ENCODE measurements at places on chromosomes 13 and 19.

DNA sequence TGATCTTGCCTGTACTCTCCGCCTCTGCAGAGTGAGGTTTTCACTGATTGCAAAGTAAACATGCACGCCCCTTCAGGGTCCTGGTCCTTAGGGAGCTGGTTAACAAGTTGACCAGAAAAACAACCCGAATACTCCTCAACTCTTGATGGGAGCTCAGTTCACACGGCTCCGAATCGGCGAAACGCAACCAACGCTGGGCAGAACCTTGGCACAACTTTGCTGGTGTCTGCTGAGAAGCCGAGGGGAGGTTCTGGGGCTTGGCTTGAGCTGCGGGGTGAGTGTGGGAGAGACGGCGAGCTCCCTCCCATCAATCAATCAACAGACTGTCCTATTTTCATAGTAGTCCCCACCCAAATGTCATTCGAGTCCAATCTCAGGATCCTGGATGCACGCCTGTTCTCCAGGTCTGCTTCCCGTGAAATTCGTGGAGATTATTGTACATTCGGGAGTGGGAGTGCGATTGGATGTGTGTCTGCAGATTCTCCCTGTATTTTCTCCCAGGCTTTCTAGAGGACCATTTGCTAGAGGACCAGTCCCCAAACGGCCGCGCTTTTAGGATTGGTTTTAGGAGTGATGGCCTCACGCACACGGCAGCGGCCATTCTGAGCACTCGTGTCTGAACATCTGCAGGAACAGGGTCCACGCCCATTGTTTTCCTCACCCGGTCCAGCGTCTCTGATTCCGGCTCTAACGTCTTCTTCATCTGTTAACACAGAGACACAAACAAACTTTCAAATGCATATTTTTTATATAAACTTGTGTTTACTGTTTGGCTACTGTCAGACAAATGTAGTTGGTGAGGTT, 51.6 kb upstream of the F7 start:
- no peak for DNase-seq

- DNase-seq, result peak; percentile 70
These were observed at the start of gene SLC15A1 for GRCh38 chr13:98752467-98753290. Gene SLC15A1, minus strand, starts transcription at chr13:98752672. Its CDS starts 74 bp downstream, at chr13:98752598.

- no peak for DNase-seq
These were observed 177.4 kb upstream of the UBL3 start for GRCh38 chr13:30027569-30028455.

DNA sequence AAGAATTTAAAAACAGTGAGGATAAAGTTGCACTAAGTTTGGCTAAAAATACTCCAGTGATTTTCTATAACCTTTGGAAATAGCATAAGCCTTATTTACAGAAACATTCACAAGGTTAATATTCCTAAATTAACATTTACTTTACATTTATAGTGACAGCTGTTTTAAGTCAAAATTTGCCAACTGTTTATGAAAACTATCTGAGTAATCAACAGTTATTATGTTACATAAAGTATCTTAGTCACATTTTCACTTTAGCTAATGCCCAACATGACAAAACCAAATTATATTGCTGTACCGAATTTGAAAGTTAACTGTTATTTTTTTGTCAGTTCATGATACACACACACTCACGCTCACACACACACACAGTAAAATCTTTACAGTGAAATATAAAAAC, 1.2 kb downstream of the TNFRSF19 start:
- no peak for DNase-seq

DNA sequence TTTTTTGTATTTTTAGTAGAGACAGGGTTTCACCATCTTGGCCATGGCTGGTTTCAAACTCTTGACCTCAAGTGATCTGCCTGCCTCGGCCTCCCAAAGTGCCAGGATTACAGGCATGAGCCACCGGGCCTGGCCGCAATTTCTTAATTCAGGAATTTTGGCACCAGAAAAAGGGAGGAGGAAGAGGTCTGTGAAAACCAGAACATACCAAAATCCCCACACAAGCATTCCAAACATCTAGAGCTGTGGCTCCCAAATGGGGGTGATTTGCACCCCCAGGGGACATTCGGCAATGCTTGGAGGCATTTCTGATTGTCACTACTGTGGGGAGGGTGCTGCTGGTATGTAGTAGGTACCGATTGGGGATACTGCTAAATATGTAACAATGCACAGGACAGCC, 40.2 kb upstream of the ABCC4 start:
- no peak for DNase-seq

GRCh38 chr19:50368649-50369570, 3.5 kb upstream of the NAPSA start:
- DNase-seq, result peak; percentile 84

DNA sequence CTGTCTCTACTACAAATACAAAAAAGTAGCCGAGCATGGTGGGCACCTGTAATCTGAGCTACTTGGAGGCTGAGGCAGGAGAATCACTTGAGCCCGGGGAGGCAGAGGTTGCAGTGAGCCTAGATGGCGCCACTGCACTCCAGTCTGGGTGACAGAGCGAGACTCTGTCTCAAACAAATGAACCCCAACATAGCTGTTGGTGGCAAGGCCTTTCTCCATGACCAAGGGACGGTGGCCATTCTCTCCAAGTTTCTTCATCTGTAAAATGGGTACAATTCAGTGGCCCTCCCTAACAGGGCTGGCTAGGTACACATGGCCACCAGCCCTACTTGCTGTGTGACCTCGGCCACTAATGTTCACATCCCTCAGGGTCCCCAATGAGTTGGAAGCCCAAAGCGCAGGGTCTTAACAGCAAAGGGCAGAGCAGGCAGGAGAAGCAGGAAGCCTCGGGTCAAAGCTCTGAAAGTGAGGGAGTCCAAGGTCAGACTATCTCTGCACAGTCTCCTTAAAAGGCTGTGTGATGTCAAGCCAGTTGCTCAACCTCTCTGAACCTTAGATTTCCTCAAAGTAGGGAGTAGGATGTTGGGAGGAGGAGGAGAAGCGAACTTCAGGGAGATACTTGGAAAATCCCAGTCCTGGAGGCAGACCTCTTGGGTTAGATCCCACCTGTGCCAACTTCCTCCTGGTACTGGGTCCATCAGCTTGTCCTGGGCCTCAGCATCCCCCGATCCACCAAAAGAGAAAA, 2.7 kb downstream of the JUND start:
- DNase-seq, result no peak

DNA sequence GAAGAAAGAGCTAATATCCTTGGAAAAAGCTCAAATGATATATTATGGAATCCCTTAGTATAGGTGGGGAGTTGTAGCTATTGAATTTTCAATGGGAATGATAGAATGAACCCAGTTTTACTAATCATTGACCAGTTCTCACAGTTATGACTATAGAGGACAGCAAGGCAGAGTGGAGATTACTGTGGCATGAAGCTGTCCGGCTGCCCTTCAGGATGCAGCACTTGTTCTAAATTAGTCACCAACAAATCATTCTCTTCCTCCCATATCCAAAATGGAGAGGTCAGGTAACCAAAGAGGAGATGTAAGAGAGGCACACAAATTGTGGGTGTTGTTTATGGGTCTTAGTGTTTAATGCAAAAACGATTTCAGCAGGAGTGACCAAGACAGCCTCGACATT, 1490.0 kb upstream of the MIR17HG start:
- no peak for DNase-seq

- DNase-seq, result peak; percentile 49
These were observed 17.7 kb upstream of the SLC35E1 start for GRCh38 chr19:16589917-16590316.

DNA sequence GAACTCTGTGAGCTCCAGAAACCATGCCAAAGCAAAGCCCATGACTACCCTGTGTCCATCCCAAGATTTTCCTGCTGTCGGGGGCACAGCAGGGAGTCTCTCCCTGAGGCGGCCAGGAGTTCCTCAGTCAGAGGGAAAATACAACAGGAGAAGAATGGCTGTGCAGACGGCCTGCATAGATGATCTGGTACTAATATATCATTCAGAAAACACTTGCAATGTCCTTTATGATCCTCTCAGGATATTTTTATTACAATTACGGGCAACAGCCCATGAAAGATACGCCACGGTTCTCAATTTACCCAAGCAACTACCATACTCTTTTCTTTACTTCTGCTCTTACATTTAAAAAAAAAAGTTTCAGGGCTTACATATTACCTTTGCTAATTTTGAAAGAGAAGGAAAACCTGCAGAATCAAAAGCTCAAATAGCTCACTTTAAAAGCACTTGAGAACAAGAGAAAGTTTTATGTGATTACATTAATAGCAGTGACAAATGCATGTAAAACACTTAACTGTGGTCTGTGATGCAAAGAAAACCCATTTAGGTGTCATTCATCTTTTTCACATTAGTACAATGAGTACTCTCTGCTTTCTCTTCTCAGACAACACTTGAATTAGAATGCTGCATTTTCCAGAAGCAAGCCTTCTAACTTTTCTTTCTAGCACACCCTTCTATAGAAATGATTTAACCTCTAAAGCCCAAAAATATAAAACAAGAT, 460.8 kb downstream of the KLF5 start:
- no peak for DNase-seq

GRCh38 chr19:52138983-52139251, 821 bp downstream of the ZNF616 start:
- DNase-seq, result no peak

DNA sequence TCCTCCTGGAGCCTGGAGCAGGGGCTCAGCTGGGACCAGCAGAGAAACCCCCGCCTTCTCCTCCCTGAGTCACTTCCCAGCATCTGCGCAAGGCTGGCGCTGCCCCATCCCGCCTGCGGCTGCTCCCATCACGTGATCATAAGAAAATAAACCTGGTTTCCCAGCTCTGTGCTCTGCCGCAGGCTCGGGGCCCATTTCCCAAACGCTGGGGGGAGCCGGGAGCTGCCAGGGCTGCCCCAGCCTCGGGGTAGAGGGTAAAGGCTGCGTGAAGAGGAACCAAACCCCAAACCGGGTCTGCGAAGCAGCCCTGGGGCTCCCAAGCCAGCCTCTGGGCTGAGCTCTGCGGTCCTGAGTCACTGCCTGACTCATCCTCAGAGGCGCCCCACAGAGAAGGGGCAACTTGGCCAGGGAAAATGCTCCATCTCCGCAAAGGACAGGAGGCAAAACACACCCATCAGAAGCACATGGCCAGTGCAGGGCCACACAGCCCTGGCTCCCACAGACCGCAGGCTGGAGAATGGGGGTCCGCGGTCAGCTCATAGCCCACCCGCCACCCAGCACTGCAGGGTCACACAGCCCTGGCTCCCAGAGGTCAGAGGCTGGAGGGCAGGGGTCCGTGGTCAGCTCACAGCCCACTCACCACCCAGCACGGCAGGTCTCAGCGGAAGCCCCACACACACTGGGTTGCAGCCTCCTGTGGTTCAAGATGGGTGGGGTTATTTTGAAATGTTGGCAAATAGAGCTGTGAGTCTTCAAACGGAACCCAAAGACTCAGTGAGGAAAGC, 67.1 kb downstream of the RASA3 start:
- DNase-seq, result peak; percentile 90

- no peak for DNase-seq
These were observed 55.3 kb downstream of the FRY start for GRCh38 chr13:32086791-32087441.

GRCh38 chr19:16077984-16078758, 1.9 kb downstream of the TPM4 start:
- DNase-seq, result no peak

DNA sequence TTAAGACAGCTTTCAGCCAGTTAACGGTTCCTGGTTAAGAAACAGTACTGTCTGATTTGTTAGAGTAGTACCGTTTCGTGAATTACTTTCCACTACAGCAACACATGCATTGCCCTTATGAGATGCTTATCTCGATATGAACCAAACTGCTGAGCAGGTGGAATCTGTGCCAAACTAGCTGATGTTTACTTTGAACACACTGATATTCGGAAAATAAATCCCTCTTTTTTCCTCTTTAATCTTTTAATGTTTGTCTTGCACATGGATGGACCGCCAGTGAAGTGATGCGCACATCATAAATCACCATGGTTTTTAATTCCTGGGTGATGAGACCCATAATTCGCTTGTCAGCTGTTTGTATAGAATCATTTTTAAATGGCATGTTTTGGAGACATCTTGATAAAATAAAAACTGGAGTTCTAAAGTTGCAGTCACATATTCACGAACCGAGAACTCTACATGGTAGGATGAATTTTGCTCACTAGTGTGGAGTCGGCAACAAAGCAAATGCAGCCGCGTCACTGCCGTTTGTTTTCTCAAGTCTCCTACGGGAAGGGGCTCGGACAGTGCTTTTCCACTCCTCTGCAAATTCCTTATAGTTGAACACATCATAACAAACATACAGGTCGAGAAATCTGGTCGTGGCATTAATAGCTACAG, 1.1 kb downstream of the GJA3 start:
- DNase-seq, result no peak

DNA sequence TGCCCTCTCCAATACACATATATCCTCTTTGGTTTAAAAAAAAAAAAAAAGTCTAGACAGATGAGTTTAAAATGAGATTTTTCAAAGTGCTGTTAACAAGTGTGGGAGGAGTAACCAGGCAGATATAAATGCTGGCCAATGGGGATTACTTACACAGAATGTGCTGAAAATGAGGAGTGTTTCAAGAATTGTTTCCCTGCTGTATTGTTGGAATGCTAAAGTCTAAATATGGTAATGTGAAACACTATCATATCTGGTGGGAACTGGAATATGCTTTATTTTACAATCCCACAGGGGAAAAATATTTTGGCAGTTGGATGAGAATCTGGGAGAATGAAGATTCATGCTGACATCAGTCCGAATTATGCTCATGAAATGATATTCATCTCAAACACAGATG, 250.7 kb downstream of the DCT start:
- no peak for DNase-seq

All from SK-N-SH (cell line).